Omental fat pad (tissue), 4 donors: ENCODE measurements at places on chromosomes 7 and 10.

DNA sequence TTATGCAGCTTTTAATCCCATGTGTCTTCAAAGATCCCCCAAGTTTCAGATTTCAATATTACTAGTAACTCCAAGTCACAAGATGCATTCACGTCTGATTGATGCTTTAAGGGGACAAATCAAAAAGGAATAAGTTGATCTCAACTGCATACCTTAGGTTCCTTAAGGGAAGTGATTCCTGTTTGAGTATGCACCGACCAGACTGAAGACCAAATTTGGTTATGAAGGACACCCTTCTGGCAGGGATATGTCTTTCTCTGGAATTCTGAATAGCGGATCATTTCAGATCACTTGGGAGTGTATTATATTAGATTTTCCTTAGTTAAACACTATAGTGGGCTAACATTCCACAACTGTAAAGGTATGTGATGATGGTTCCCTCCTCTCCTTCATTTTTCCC, 4.3 kb downstream of the KIF5B start:
- no peak for DNase-seq

DNA sequence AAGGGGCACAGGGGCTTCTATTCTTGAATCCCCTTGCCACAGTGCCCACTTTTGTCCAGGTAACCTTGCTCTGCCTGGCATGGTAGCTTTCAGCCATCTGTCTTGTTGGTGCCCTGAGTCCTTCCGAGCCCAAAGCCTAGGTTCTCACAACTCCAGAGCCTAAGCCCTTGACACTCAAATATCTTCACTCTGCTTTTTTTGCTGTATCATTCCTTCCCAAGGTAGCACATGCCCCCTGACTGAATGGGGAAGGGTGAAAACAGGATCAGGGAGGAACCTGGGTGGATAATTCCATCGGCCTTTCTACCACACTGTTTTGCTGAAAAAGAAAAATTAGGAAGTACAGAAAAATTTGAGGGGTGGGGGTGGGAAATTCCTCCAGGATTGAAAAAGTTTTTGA, 37.6 kb downstream of the LDB3 start:
- DNase-seq = no peak

DNA sequence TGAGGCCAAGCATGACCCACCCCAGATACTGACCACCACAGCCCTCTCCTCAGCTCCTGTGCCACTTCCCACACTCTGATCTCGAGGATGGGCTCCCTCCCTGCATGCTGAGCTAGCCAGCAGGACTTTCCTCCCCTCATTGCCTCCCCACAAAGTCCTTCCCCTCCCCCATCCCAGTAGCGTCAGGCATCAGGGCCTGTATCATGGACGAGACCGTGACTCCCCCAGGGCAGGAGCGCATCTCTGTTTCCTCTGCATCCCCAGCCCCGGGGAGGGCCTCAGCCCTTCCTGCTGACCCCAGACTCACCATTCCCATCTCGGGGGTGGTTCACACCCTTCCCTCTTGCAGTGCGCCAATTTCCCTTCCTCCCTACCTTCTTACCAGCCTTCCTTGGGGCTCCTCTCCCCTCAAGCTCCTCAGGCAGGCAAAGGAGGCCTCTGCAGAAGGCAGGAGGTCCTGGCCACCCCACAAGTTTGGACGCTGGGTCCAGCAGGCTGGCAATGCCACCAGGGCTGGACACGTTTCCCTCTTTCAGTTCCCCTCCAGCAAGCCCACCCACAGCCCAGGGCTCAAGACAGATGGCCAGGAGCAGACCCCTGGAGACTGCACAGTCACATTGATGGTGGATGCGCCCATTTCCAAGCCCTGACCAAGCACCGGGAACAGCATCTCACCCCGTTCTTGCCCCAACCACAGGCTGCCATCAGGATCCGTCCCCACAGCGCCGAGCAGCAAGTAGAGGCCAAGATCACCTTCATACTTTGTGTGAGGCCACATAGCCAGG, 36.5 kb downstream of the GRID1 start:
- no peak for DNase-seq

DNA sequence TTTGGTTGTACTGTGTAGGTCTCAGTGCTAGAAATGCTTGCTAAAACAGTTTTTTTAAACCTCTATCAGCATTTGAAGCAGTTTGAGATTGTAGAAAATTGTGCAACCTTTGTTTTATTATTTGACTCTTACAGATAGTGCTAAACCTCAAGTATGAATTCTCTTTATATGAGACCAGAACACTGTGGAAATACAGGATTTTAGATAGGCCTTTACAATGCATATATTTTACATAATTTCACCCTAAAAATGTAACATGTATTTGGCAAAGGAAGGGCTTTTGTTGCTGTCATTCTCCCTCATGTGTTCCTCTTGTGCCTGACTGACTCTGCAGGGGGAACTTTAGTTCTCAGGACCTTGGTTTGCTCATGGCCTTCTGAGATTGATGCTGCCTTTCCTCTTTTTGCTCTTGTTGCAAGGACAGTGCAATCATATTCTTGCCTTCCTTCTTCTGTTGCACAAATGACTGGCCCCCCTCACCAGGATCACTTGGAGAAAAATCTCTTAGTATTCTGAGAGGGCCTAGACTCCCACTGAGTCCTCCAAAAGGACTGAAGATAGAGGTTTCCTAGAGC, 188.7 kb downstream of the PPP1R9A start:
- no peak for DNase-seq

GRCh38 chr7:129698516-129699418, 87.2 kb downstream of the NRF1 start:
- DNase-seq = no peak

- DNase-seq = no peak
These were observed 12.1 kb downstream of the HKDC1 start for GRCh38 chr10:69232252-69232651.

DNA sequence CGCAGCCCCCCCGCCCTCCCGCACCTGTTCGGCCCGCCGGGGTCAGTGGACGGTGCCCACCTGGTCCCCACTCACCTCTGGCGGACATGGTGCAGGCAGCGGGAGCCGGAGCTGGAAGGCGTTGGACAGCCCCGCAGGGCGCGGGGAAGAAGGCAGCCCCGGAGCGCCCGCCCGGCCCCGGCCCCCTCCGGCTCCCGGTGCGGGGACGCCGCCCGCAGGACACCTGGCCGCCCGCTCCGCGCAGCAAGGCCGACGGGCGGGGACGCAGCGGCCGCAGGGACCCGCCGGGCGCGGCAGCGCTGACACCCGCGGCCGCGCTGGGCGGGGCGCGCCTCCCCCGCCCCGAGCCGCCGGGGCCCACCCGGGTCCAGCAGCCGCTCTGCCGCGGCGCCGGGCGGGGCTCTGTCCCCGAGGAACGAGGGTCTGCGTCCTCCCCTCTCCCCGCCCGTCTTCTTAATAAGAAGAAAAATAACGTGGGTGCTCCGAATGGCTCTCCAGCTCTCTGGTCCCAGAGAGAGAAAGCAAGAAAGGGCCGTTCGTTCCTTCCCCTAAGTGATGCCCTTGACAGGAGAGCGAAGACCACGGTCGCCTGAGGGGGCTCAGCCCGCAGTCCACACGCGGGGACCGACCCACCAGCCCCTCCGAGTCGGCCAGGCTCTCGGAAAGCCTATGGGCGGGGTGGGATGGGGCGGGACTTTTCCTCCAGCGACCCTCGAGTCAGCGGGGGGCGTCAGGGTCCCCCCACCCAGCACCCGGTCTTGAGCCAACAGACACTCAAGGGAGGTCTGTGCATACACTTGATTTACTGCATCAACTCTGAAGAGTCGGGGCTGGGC, 53.4 kb upstream of the FHIP2A start:
- no peak for DNase-seq

- DNase-seq = no peak
These were observed 232.4 kb upstream of the KLF14 start for GRCh38 chr7:130966246-130967009.

DNA sequence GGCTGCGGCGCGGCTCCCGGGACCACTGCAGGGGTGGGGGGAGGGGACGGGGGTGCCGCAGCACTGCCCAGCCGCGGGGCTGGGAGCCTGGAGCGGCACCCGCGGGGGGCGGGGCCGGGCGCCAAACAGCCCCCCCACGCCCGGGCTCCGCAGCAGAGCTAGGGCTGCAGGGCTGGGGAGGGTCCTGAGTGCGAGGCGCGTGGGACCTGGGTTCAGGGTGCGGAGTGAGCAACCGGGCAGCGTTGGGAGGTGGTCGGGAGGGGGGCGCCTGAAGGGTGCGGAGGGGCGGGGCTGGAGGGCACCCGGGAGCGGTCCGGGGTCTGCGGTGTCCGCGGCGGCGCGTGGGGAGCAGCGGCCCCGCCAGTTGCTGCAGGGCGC, 528 bp downstream of the CAMK2G start:
- DNase-seq = no peak

DNA sequence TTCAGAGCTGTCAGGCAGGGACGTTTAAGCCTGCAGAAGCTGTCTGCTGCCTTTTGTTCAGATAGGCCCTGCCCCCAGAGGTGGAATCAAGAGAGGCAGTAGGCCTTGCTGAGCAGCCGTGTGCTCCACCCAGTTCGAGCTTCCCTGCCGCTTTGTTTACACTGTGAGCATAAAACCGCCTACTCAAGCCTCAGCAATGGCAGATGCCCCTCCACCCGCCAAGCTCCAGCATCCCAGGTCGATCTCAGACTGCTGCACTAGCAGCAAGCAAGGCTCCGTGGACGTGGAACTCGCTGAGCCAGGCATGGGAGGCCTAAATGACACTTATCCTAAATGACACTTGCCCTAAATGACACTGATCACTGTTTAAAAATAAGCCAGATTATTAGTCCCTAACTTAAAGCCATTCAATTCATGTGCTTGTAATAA, 6.8 kb upstream of the ASB15 start:
- no peak for DNase-seq

GRCh38 chr10:1003884-1004670, 15.8 kb downstream of the GTPBP4 start:
- no peak for DNase-seq

- no peak for DNase-seq
These were observed 4.1 kb downstream of the MMS19 start for GRCh38 chr10:97494151-97494550.

DNA sequence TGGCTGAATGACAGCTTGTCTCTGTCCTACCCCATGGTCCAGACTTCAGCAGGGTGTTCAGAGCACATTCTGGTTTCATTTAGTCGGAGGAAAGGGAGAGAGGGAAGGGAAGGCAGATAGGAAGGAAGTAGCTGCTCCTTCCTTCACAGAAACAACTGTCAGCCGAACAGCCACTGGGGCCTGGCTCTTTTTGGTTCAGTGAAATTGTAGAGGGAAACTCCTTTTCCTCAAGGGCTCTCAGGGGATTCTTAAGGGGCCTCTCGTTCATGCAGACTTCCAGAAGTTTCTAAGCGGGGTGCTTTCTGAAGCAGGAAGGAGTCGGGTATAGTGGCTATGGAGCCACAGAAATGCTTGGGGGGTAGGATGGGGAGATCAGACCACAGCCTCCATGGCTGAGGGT, 56.4 kb downstream of the TLL2 start:
- no peak for DNase-seq

DNA sequence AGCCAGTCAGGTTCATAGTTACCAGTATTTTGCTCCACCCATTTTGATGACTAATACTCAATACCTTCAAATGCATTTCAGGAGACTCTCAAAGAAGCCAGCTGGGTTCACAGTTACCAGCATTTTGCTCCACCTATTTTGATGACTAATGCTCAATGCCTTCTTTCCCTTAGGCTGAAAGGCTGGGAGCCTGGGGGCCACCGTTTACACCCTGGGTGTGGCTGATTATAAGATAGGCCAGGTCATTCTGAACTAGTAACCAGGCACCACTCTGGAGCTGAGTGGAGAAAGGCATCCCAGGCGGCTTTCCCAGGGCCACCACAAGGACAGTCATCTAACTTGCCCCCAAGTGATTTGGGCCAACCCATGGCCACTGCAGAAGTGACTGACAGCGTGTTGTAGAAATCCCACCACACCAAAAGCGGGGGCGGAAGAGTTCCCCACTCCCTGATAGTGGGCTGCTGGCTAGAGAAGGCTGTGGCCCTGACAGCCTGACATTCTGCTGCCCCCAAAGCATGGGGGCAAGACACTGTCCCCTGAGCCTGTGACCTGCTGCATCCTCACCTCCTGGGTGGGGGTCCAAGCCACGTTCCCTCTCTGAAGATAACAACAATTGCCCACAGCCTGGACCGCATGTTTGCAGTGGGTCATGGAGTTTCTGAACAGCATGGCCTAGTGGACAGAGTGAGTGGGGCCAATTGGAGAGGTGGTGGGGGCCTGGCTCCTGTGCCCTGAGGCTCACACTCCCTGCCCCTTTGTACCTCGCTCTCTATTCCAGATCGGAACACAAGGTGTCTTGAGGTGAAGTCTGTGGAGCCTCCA, 23.0 kb upstream of the ZNF488 start:
- no peak for DNase-seq

DNA sequence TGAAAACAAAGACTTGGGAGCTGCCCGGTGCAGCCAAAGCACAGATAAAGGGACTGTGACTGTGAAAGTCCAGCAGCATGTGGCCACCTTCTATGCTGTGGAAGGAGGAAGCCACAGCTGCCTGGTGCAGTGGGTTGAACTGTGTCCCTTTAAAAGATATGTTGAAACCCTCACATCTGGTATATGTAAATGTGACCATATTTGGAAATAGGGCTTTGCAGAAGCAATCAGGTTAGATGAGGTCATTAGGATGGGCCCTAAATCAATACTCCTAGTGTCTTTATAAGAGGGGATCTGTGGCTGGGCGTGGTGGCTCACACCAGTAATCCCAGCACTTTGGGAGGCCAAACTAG, 136.9 kb downstream of the GLI3 start:
- DNase-seq = no peak

- DNase-seq = no peak
These were observed 26.4 kb downstream of the DRGX start for GRCh38 chr10:49369216-49370162.

GRCh38 chr7:36304099-36304425, 85.6 kb upstream of the ANLN start:
- no peak for DNase-seq

- no peak for DNase-seq
These were observed 93.6 kb upstream of the IL6 start for GRCh38 chr7:22633286-22633953.

- no peak for DNase-seq
These were observed 18.2 kb downstream of the COL17A1 start for GRCh38 chr10:104067525-104067924.

- DNase-seq = no peak
These were observed 355.3 kb downstream of the PRPF18 start for GRCh38 chr10:13942035-13942434.

DNA sequence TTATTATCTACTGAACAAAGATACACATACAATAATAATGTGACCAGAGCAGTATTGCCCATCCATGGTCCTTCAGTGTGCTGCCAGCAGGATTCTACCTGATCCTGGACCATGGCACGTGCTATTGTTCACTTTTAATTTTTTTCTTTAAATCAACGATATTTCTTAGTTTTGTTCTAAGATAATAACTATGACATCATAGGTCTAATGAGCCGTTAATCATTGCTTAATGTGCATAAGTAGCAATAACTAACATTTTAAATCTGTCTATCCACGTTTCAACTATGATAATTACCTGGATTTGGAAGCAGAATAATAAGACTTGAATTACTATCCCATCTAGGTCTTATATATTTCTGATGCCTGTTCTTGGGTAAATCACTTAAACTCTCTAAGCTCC, 253.8 kb downstream of the SORCS1 start:
- DNase-seq = no peak

DNA sequence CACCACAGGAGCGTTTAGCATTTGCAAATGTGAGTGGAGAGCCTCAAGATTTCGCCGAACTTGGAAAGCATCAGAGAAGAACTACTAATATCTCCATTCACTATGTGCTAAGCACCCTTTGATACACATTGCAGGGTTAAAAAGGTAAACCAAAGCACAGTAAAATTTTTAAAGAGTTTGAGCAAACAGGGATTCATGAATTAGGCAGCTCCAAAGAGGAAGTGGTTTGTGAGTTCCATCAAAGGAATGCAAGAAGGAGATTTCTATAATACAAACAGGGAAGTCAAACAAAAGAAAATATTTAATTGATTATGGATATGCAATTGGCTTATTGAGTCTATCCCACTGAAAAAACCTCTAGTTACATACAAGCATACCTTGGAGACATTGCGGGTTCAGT, 81.1 kb upstream of the TMEM72 start:
- no peak for DNase-seq
